Activated CD8-positive, alpha-beta T cell treated with anti-CD3 and anti-CD28 coated beads, Interleukin-2, amount 10 ng/mL, durations not matched to agents 7 days and 5 days (primary cell): ENCODE measurements at places on chromosomes 13 and 19. TPM values are rescaled to one million over a fixed set of nuclear protein-coding genes. Genes with fewer than 3 reads are reported as not detected.

- H3K27ac ChIP-seq: no peak overlapping the region
- H3K4me1 ChIP-seq: no peaks in the 10 kb centered on the region
- no peak overlapping the region for H3K4me3 ChIP-seq
- no peaks in the 10 kb centered on the region for H3K36me3 ChIP-seq
- no peaks in the 10 kb centered on the region for H3K27me3 ChIP-seq
Measured at GRCh38 chr13:87123987-87124784, 547.0 kb upstream of the SLITRK5 start.

DNA sequence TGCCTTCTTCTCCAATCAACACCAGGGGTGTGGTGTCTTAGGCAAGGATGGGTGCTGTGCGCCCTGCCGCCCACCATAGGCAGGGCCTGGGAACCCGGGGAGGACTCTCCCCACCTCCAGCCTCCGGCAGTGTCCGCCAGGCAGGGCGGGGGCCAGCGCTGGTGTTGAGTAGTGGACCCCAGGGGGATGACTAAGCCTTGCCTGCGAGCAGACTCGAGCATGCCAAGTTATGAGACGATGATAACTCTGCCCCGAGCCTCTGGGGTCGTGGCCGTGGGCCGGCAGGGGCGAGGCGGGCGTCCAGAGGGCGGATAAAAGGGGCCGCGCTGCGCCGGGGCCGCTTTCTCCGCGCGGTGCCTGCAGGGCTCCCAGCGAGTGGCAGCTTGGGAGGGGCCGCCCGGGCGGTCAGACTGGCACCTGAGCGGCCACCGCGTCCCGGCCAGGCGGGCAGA is at the start of gene MEDAG:
TSS of gene MEDAG (plus strand) at position 340 of the 452 bp plus-strand sequence. CDS start 245 bp downstream, outside the sequence.
- H3K27me3 ChIP-seq: peaks cover 68% of the 10 kb centered on the region
- H3K36me3 ChIP-seq: peaks cover 2% of the 10 kb centered on the region
- no peak within 1 kb of the TSS for H3K4me3 ChIP-seq

DNA sequence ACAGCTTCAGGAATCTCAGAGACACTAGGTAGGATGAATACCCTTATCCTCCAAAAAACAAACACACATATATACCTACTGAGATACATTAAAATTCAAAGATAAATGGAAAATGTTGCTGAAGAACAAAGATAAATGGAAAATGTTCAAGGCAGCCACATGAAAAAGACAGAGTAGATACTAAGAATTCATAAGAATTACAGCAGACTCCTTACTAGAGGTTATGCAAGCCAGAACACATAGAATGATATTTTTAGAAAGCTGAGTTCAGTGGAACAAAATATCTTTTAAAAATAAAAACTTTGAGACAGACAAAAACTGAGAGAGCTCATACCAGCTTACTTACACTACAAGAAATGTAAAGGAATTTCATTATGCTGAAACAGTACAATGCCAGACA is 35.6 kb downstream of the UCHL3 start:
- peaks cover 46% of the 10 kb centered on the region for H3K36me3 ChIP-seq
- DNase-seq: no peak
- no peak overlapping the region for H3K27ac ChIP-seq
- H3K4me3 ChIP-seq: no peak overlapping the region
- no peaks in the 10 kb centered on the region for H3K4me1 ChIP-seq

GRCh38 chr19:5910638-5910907 is 3.5 kb upstream of the CAPS start:
- H3K27ac ChIP-seq: no peak overlapping the region
- peaks cover 9% of the 10 kb centered on the region for H3K36me3 ChIP-seq
- no peak for DNase-seq
- H3K4me1 ChIP-seq: peaks cover 6% of the 10 kb centered on the region

- no peaks in the 10 kb centered on the region for H3K27me3 ChIP-seq
- DNase-seq: no peak
- H3K4me3 ChIP-seq: peak overlapping the region; percentile 87
Measured at GRCh38 chr19:18541258-18541991, 1.9 kb downstream of the FKBP8 start.

- DNase-seq: no peak
- no peak overlapping the region for H3K4me3 ChIP-seq
- no peaks in the 10 kb centered on the region for H3K36me3 ChIP-seq
Measured at GRCh38 chr13:40285634-40286033, 380.8 kb downstream of the FOXO1 start.

DNA sequence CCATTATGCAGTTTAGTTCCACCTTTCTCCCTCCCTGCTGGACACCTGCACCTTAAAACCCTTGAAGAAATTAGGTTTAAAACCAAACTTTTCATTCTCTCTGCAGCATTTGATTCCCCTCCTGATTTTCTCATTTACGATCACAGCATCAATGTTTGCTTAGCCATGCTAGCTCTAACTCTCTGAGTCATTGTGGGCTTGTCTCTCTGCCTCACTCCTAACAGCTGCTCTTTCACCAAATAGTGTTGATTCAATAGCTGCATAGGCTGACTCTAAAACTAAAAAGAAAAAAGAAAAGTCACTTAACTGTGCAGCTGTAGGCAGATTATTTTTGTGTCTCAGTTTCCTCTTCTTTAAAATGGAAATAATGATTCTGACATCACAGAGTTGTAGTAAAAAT is 1124.9 kb downstream of the DIAPH3 start:
- no peaks in the 10 kb centered on the region for H3K4me1 ChIP-seq
- H3K27me3 ChIP-seq: no peaks in the 10 kb centered on the region

DNA sequence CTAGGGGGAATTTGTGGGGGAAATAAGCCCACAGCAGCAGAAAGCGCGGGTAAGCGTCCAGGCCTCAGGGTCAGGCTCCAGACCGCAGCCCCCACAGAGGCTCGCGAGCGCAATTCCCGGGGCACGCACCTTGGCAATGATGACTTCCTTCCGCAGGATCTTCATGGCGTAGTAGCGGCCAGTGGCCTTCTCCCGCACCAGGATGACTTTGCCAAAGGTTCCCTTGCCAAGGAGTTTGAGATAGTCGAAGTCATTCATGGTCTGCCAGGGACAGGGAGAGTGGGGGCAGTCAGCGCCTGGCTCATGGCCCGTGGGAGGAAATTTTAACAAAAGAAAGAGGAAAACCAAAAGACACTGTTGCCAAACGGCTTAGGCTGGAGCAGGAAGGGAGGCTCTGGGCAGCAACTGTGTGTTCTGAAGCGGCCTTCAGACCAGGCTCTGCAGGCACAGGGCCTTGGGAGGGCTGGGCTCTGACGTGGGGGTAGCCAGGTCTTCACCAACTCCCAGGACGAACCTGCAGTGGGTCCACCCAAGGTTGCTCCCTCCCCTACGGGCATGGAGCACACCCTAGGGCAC is 15.4 kb upstream of the CCNP start:
- H3K4me1 ChIP-seq: no peaks in the 10 kb centered on the region
- no peak overlapping the region for H3K27ac ChIP-seq

DNA sequence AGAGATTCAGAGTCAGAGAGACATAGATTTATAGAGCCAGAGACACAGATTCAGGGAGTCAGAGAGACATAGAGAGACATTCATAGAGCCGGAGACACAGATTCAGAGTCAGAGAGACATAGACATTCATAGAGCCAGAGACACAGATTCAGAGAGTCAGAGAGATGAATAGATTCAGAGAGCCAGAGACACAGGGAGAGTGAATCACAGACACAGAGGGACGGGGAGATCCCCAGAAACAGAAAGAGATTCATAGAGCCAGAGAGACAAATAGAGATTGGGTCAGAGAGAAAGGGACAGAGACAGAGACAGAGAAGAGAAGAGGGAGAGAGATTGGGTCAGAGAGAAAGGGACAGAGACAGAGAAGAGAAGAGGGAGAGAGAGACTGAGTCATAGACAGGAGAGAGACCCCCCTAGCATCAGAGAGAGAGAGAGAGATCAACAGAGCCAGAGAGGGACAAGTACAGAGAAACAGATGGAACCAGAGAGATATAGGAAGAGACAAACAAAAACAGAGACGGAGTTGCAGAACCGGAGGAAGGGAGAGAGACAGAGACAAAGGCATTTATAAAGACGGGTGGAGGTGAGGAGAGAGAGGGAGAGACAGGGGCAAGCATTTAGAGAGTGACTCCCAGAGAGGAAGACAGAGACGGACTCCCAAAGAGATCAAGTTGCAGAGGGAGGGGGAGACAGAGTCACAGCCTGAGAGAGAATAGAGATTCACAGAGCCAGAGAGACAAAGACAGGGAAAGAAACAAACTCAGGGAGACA is 1.1 kb upstream of the PRKCG start:
- no peak overlapping the region for H3K27ac ChIP-seq
- H3K4me1 ChIP-seq: peaks cover 33% of the 10 kb centered on the region
- peaks cover 13% of the 10 kb centered on the region for H3K36me3 ChIP-seq
- H3K4me3 ChIP-seq: no peak overlapping the region
- peaks cover 25% of the 10 kb centered on the region for H3K27me3 ChIP-seq

DNA sequence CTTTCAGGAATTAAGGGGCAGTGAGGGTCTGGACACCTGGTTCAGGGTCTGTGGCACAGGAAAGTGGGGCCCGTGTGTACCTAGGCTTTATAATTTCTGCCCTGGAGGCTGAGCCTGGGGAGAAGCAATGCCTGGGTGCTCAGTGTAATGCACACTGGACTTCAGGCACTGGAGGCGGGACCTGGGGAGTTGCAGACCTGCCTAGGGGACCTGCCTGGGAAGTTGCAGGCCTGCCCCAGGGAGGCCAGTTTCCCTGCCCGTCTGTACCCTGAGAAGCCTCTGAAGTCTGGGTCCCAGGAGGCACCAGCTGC is 2.5 kb upstream of the TMEM59L start:
- peaks cover 76% of the 10 kb centered on the region for H3K27me3 ChIP-seq
- no peak overlapping the region for H3K27ac ChIP-seq
- H3K4me3 ChIP-seq: no peak overlapping the region
- no peaks in the 10 kb centered on the region for H3K36me3 ChIP-seq
- no peak for DNase-seq

DNA sequence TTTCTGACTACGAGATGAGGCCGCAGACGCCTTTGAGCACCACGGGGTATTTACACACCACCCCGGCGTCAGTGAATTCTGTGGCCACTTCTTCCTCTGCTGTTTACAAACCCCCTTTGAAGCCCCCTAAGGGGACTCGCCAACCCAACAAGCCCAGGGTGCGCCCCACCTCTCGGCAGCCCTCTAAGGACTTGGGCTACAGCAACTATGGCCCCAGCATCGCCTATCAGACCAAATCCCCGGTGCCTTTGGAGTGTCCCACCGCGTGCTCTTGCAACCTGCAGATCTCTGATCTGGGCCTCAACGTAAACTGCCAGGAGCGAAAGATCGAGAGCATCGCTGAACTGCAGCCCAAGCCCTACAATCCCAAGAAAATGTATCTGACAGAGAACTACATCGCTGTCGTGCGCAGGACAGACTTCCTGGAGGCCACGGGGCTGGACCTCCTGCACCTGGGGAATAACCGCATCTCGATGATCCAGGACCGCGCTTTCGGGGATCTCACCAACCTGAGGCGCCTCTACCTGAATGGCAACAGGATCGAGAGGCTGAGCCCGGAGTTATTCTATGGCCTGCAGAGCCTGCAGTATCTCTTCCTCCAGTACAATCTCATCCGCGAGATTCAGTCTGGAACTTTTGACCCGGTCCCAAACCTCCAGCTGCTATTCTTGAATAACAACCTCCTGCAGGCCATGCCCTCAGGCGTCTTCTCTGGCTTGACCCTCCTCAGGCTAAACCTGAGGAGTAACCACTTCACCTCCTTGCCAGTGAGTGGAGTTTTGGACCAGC is 5.3 kb downstream of the SLITRK5 start:
- H3K4me1 ChIP-seq: peaks cover 15% of the 10 kb centered on the region
- H3K4me3 ChIP-seq: no peak overlapping the region
- no peak for DNase-seq
- no peak overlapping the region for H3K27ac ChIP-seq
- H3K36me3 ChIP-seq: peaks cover 2% of the 10 kb centered on the region
- H3K27me3 ChIP-seq: peaks cover 57% of the 10 kb centered on the region

DNA sequence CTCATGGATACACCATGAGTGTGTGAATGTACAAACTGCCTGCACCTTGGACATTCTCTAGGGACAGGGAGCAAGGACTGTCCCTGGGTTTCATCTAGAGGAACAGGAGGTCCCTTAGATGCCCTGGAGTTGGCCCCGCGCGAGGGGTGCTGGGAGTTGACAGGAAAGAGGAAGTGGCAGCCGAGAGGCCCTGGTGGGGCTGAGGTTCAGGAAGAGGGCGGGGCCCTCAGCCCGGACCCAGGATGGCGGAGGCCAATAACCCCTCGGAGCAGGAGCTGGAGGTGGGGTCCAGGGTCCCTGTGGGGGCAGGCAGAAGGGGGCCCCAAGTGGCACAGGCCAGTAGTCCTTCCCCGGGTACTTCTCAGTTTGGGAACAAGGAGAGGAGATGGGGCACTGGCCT is 6.9 kb downstream of the PKN1 start:
- peaks cover 44% of the 10 kb centered on the region for H3K36me3 ChIP-seq
- H3K27ac ChIP-seq: peak overlapping the region; percentile 93
- no peaks in the 10 kb centered on the region for H3K27me3 ChIP-seq
- H3K4me1 ChIP-seq: peaks cover 48% of the 10 kb centered on the region
- DNase-seq: peak; percentile 88

DNA sequence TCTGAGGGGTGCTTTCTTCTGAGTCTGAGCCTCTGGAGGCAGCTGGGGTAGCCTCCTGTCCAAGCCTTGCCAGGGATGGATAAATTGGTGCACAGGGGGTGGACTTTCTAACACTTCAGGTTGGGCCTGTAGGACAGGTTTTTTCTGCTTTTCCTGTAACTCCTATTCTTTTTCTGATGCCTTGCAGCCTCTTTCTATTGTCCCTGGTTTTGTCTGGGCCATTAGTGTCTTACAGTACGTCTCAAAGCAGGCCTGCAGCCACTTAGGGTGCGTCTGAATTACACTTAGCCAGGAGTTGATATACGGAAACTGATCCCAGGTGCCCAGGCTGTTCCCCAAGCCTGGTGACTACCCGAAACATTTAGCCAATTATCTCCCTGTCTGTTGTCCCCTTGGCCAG is 213.3 kb upstream of the HTR2A start:
- H3K4me3 ChIP-seq: no peak overlapping the region
- no peaks in the 10 kb centered on the region for H3K36me3 ChIP-seq
- no peak overlapping the region for H3K27ac ChIP-seq
- peaks cover 16% of the 10 kb centered on the region for H3K4me1 ChIP-seq
- H3K27me3 ChIP-seq: peaks cover 14% of the 10 kb centered on the region

DNA sequence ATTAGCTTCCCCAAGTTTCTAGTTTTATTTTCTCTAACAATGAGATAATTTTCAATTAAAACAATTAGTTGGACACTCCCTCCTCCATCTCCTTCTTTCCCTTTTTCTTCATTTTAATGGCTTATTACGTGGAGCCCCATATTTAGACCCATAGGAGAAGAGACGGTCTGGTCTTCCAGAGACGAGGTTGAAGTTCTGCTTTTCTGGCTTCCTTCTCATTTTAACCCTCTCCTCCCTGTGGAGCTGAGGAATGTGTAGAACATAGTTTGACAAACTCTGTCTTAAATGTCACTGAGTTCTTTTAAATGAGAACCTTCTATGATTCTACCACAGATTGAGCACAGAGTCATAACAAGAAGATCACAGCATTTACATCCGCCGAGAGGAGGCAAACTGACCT is 86.8 kb downstream of the EDNRB start:
- H3K4me1 ChIP-seq: no peaks in the 10 kb centered on the region
- DNase-seq: no peak
- no peak overlapping the region for H3K4me3 ChIP-seq
- H3K27ac ChIP-seq: no peak overlapping the region
- H3K36me3 ChIP-seq: no peaks in the 10 kb centered on the region

- DNase-seq: peak; percentile 75
- peaks cover 59% of the 10 kb centered on the region for H3K36me3 ChIP-seq
- H3K4me3 ChIP-seq: peak within 1 kb of the TSS; percentile 96
Measured at GRCh38 chr19:58558066-58558622, at the start of gene UBE2M. Gene UBE2M (minus strand): TSS chr19:58558611. CDS start chr19:58558381, 230 bp downstream.

Gene SERPINE3
- total RNA-seq: not detected

Gene PSG2
- total RNA-seq: not detected

Gene KCNRG
- total RNA-seq: 0.82 TPM

Gene LGALS14
- total RNA-seq: not detected
